ENCODE measurements at places on chromosomes 16 and 17.

GRCh38 chr17:77616254-77616731 lies 342.2 kb upstream of the TNRC6C start:
- no peak for DNase-seq

DNA sequence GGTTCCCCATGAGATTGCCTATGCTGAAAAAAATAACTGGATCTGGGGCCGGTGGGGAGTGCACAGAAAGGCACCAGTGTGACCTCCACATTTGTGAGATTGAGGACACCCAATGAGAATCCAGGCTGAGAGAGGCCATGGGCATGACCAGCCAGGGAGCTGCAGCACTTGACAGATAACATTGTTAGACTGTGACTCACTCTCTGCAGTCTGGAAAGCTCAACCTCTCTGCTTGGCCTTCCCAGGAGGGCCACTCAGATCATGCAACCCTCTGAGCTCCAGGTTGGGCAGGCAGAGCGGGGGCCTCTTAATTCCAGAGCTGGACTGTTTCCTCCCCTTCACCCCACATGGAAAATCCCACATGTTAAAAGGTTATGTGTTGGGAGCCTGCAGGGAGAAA lies 30.1 kb downstream of the FZD2 start:
- DNase-seq: no peak

DNA sequence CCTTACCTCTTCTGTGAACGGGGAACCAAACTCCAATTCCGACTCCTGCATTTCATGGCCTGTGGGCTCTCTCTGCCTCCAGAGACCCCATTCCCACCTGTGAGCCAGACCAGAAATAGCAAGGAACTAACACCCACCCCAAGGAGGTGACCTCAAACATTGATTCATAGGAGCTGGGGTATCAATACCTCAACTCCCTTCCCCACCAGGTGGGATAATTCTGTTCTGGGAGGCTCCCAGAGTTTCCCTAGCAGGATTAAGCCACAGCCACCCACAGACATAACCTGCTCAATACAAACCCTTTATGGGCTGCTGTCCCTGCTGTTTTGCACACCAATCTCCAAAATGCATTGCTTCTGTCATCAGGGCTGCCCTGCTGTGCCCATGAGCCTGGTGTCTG lies 59.6 kb upstream of the FOXF1 start:
- DNase-seq: no peak

DNA sequence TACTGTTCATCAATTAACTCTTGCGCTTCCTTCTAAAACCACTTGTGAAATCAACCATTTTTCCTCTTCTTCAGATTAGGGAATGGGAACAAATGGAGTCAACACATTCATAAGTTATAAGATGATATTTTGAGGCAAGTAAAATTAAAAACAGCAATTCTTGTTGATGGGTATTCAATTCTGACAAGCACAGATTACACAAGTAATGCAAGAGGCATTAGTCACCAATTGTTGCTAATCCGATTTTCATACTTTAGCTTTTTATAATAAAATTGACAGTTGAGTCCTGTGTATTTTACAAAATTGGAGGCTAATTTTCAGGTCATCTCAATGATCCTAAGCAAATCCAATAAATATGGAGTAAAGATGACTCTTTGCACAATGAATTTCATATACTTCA lies 918.4 kb upstream of the SOX9 start:
- no peak for DNase-seq

DNA sequence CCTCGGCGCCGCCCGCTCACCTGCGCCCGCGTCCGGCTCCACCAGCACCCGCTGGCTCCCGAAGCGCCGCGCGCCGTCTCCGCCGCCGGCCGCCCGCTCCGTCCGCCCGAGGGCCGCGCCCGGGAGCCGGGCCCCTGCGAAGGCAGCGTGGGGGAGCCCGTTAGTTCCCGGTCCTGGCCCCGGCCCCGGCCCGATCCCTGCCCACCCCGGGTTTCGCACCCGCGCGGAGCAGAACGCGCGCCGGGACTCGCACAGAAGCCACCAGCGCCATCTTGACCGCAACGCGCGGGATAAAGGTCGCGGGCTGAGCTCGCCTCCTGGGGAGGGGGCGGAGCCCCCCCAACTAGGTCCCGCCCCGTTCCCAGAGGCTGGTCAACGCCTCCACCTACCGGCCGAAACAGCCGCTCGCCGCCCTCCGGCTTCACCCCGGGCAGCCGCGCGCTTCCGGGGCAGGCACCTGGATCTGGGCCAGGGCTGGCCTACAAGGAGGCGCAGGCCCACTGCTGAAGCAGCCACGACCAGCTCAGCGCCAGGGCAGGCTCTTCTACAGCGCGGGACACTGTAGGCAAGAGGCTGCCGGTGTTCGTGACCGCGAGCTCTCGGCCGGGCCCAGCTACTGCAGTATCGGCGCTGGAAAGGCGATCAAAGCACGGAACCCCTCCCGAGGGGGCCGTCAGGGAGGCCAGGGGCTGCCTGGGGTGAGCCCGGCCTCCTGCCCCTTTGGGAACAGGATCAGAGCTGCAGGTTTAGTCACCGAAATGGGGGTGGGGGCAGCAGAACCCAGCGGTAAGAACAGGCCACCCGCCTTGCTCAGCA lies at the start of gene ECI1:
TSS of gene ECI1 (minus strand) at position 292 of the 816 bp plus-strand sequence. CDS start at position 271, 21 bp downstream.
- DNase-seq: peak; percentile 90

DNA sequence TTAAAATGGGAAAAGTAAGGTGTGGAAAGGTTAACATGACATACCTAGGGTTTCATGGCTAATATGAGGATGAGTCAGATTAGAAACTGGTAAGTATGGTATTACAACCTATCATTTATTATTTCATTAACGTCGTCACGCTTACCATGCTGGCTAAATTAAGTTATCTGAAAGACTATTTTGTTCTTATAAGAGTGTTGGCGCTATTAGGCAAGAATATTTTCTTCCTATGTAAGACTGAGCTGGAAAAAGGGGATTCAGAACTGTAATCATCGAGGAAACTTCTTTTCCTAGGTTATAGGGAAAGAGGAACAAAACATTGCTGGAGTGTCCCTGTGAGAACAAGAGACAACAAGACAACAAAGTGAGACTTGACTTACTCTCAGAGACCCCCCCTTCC lies 440.8 kb downstream of the KCNJ2 start:
- no peak for DNase-seq

DNA sequence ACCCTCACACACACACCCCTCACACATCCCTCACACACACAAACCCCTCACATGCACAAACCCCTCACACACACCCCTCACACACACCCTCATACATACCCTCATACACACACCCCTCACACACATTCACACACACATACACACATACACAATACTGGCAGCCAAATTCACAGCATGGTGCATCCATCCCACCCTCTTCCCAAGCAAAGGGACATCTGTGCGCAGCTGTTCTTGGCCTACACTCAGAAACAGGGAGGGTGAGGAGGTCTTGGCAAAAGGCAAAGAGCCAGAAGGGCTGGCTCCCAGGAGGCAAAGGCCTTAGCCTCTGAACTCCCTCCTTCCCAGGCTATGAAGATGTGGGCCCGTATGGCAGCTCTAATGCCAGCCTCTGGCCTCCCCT lies 23.4 kb downstream of the C17orf67 start:
- no peak for DNase-seq

DNA sequence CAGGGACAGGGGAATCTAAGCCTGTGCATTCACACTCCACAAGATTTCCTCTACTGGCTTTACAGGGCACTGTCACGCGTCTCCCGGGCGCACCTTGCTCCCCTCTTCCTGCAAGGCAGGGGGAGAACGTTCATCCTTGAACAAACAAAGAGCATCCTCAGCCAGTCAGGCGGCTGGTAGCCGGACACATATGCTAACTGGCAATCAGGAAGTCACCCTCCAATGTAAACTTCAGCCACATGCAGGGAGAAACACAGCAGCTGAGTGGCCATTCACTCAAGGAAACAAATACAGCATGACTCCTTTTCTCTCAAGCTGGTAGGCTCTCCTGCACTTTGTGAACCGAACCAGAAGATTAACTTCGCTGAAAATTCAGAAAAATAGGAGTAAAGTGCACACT lies 10.8 kb upstream of the HSBP1 start:
- DNase-seq: no peak

DNA sequence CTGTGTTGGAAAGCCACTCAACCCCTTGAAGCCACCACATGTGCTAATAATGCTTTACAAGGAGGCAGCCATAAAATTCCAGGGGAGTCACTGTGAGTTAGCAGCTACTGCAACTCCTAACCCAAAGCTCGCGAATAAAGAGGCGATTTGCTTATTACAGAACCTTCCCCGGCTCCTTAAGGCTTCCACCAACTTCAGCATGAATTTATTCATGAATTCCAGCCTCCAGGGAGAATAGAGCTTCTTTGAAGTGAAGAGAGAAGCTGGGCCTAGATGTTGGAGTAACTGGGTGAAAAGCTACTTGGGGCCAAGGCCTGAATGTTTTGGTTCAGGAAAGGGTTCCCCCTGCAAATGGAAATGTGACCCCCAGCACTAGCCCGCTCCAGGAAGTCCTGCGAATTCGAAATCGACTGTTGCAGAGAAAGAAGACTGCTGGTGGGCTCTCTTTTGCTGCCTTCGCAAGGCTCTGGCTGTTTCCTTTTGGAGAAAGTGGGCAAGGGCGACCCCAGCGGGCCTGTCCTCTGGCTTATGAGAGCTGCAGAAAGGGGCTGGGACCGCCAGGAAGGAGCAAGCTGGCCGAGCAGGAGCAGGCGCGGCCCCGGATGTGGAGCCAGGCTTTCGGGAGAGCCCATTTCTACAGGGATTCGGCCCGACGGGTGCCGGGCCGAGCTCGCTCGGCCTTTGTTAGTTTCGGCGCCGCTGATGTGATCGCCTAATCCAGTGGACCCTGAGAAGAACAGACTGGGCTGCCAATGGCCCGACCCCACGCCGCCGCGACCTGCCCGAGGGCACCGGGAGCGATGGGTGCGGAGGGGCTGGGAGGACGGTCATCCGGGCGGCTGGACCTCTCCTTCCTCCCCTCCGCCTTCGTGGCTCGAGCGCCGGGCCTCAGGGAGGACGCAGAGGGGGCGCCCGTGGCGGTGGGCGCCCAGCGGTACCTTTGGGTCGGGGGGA lies 7.6 kb downstream of the CBX8 start:
- DNase-seq: no peak

DNA sequence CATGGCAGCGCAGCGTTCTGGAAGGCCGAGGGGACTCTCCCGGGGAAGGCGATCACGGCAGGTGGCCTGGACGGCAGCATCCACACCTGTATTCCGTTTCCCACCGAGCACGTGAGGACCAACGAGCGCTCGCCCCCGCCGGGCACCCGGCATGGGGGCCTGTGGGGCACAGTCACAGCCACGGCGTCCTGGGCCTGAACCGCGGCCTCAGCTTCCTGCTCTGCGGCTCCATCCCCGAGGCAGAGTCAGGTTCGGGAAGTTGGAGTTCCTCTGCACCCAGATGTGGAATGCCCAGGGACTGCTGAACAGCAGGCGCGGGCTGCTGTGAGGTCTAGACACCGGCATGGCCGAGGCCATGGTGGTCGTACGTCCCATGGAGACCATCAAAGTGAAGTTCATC lies 1713.9 kb downstream of the TP53TG3F start:
- no peak for DNase-seq

DNA sequence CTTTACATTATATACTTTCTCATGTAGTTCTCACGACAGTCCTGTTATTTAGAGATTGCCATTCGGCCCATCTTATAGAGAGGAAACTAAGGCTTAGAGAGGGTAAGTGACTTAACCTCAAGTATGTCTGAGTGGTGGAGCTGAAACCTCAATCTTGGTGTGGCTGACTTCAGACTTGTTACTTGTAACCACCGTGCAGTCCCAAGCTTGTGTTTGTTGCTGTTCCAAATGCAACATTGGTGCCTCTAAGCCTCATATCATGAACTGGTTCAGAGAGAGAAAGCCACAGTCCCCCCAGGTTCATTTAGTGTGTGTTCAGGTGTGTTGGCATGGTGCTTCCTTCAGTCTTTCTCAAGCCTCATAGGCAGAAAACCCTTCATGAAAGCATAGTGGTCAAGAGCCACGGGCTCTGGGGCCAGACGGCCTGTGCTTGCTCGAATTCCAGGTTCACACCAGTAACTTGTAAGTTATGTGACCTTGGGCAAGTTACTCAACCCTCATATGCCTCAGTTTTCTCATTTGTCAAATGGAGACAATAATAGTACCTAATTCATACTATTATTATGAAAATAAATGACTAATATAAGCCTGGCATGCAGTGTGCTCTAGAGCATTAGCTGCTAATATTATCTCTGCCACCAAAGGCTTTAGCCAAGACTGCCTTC lies 39.9 kb downstream of the CDH1 start:
- DNase-seq: peak; percentile 19

DNA sequence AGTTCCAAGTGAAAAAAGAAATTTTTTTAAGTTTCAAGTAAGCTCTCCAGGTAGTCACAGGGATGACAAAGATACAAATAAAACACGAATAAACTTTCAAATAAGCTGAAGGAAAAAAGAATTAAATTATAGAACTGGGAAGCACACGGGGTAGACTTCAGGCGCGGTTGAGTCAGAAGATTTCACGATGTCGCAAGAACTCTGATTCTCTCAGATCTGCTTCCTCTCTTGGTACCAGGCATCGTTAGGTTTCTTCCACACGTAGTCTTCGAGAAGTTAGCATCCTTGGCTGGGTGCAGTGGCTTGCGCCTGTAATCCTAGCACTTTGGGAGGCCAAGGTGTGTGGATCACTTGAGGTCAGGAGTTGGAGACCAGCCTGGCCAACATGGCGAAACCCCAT lies 784.1 kb upstream of the RBFOX1 start:
- DNase-seq: no peak

DNA sequence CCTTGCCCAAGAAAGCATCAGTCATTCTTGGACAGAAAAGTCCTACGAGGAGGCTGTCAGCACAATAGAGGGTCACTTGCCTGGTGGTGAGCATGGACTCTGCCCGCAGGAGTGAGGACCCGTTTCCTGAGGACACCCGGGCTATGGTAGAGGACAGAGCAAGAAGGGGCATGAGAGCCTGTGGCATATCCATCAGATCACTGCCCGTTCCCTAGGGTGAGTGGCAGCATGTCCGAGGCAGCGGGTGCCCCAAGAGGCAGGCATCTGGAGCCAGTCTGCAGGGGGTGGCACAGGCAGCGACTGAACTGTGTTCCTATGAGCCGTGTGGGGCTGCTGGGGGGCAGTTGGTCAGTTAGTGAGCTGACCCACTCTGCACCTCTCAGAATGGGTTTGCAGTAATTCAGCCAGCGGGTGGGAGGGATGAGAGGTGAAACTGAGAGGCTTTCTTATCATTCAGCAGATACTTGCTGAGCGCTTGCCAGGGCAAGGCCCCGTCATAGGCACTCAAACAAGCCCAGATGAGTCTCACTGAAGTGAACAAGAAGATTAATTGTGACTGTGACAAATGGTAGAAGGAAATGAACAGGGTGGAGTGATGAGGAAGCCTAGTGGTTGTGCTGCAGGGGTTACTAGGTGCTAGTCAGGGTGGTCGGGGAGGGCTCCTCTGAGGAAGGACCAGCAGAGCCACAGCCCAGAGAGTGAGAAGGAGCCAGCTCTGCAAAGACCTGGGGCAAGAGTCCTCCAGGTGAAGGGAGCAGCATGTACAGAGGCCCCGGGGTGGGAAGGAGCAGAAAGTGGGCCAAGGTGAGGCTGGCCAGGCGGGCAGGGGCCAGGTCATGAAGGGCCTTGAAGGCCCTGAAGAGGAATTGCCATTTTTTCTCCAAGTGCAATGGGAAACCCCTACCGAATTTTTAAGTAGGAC lies 87.9 kb downstream of the CLEC16A start:
- no peak for DNase-seq

- DNase-seq: no peak
Observed at GRCh38 chr17:13484020-13484419, 117.7 kb downstream of the HS3ST3A1 start.

- no peak for DNase-seq
Observed at GRCh38 chr16:50530277-50531236, 17.6 kb upstream of the NKD1 start.
